ENCODE measurements at places on chromosomes 7 and 10.

DNA sequence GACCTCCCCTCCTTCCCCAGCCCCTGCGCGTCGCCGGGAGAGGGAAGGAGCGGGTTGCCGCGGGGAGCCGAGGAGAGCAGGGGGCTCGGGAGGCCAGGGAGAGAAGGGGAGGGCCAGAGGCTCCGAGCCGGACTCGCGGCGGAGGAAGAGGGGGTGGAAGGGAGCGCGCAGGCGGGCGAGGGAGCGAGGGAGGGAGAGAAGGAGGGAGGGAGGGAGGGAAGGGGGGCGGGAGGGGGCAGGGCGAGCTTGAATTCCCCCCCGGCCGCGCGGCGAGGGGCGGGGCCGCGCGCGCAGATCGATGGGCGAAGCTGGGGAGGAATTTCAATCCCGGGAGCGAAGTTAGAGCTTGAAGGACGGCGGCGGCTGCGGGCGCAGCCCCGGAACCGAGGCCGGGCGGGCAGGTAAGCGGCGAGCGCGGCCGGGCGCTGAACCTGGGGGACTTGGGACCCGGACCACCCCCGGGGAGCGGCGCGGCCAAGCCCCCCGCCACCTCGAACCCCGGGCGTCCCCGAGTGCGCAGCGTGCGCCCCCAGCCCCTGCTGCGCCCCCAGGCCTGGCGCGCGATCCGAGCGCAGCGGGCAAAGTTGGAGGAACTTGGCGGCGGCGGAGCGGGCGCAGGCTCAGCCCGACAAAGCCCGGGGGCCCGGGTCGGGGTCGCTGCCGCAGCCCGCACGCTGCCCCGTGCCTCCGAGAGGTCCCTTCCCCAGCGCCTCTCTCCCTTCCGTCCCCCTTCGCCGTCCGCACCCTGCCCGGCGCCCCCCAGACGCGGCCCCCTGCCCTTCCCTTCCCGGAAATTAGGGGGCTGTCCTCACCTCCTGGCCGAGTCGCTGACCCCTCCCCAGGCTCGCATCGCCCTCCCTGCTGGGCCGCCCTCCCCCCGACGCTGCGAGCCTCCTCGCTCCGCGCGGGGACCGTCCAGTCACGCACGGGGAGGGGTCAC is at the start of gene ELFN1:
TSS of gene ELFN1 (plus strand) at position 324 of the 940 bp plus-strand sequence. CDS start 74,320 bp downstream, outside the sequence.
- peak; percentile 47 for DNase-seq

DNA sequence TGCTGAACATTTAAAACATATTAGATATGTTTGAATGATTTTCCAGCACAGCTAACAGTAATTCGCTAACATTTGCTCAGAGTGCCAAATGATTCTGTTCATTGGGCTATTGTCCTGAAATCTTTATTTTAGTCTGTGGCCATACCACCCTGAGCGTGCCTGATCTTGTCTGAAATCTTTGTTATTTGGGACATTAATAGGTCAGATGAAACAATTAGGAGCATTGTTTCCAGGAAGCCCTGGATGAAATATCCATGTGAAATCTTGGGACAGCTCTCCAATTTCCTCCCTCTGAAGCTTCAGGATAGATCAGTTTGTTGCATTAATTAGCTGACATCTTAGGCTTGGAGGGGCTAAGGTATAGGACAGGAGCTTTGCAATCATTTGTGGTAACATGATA is 512.0 kb downstream of the KIF20B start:
- DNase-seq, result no peak

GRCh38 chr10:117320050-117320665 is 55.1 kb downstream of the PDZD8 start:
- peak; percentile 19 for DNase-seq

DNA sequence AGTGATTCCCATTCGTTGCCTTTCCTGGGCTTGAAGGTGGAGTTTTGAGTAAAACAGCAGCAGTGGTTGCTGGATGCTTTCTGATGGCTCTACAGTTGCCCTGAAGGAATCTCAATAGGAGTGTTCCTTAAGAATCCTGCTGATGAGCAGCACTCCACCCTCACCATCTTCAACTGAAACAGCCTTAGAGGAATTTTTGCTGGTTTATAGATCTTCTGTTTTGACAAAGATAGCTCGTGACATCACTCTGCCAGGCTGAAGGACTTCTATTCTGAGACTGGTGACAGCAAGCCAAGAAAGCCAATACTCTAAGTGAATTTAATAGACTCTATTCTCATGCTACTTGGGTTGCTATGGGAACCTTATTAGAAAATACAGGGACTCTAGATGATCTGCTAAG is 1014.7 kb downstream of the NRG3 start:
- no peak for DNase-seq

GRCh38 chr7:47539398-47540052 is 42.4 kb downstream of the TNS3 start:
- no peak for DNase-seq

DNA sequence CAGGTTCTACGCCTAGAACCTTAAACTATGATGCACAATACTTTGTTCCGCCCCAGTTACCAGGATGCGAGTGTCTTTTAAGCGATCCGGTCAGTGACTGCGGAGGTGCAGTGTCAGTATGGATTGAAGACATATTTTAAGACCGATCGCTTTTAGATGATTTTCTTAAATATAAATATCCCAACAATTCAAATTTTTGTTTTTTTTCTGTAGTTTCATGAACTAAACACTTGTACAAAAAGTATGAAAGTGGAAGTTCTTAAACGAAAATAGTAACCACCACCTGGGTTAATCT is 835 bp downstream of the COMMD3 start:
- peak; percentile 60 for DNase-seq

GRCh38 chr7:135910393-135911036 is 66.6 kb downstream of the MTPN start:
- DNase-seq, result no peak

DNA sequence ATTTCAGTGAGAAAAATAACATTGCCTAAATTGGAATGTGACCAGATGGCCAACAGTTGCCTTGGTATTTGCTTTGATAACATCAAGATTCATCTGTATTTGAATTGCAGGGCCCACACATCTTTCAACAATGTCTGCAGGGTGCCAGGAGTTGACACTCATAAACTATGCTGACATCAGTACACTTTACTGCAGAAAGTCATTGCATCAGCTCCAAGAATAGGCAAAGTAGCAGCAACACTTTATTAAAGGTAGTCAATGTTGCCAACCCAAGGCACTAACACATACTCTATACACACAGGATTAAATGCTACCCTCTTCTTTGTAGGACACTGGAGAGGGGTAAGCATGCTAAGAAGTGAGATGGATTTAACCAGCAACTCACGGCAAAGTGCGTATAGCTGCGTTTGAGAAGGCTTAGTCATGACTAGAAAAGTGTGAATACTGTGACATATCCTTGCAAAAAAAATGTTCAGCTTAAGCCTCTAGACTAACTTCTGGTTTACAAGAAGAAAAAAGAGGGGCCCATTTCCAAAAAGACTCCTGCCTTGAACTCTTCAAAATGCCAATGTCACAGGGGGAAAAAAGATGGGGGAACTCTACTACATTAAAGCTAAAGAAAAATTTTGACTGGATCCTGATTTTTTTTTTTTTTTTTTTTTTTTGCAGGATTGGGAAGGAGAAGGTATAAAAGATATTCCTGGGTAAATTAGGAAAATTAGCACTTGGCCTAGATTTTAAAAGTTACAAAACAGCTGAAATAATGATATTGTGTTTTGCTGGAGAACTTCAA is 2.2 kb downstream of the BBIP1 start:
- no peak for DNase-seq

DNA sequence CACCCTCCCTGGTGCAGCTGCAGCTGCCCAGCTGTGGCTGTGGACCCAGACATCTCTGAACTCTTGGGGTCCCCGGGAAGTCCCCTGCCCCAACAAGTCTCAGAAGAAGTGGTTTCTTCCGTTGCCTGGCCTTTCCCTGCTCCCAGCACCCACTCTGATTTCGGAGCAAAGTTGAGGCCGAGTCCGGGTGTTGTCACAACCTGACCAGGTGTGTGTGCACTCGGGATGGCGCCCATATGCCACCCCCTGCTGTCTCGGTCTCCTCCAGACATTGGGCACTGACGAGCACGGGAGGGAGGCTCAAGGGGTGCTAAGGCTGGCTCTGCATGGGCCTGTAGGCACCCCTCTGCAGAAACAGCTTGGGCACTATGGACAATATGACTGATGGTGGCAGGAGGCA is 1055.3 kb downstream of the REEP3 start:
- no peak for DNase-seq

DNA sequence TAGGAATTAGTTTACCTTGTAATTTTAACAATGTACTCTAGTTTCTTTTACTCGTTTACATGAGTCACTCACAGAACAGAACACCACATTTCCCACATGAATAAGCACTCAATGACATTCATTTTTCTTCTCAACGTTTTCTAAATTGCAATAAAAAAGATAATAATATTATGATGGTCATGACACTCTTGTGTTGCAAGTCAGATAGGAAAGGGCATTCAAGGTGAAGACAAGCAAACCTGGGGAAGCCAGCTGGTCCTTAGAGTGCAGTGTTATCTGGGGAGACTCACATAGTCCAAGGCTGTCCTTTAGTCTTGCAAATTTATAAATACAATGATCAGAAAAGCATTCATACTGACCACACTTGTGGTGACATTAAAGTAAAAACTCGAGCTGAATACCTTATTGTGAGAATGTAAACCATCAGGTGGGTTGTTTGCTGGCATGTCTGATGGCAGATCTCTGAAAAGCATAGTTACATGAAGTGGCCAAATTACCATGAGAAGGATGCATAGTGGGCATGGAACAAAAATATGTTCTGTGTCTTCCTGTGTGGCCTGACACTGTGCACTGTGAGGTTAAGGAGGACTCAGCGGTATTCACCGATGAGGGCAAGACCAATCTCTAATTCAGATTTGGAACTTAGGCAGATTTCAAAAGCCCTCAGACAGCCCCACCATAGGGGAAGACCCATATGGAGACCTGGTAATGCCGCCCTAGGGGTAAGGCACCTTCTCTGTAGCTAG is 158.9 kb upstream of the ASAH2 start:
- no peak for DNase-seq

DNA sequence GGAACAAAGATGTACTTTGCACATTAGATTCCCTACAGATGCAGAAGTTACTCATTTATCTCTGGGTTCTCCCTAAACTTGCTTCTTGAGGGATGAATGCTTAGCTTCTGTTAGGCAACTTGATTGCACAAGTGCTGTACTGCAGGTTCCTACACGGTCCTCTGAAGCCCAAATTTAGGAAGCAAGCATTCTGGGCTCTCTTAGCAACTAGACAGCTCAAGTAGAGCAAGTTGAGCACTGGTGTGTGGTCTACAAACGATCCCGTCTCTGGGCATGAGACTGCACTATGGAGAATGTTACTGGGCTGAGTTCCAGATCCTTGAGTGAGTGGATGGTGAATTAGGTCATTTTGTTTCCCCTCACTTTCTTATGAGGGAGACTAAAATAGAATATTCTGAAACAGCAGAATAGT is 14.3 kb downstream of the SEMA3D start:
- DNase-seq, result no peak

- no peak for DNase-seq
Observed at GRCh38 chr7:127415060-127415742, 22.7 kb upstream of the ZNF800 start.

DNA sequence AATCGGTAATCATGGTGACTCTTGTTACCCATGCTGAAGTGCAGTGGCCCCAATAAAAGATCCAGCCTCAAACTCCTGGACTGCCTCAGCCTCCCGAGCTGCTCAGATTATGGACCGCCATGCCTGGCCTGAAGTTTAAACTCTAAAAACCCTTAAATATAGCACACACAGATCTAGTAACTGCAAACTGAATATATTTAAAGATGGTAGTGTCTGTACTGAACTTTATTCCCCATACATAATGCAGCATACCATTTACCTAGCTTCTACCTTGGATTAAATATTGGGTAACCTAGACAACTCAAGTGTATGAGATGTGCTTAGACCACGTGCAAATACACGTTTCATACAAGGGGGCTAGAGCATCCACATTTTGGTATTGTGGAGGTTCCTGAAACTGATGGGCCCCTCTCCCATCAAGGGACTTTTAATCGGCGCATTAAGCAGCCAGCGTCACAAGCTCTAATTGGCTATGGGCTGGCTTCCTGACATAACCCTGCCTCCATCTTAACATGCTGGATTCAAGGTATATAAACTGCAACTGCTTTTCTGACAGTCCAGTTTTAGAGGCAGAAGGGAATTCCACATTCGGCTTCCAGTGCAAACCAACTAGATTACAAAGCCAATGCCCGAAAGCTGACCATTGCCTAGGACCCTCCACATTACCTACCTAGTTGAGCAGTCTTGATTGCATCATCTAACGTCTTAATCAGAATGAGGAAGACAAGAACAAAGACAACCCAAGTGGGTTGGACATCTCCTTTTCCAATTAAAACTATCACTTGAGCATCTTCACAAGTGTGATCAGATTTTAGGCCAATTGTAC is 13.0 kb downstream of the HNRNPA2B1 start:
- no peak for DNase-seq

Measured in GM20000 (cell line).